ENCODE measurements at places on chromosomes 1 and 21.
A peak's percentile ranks its signal among the peaks of the same experiment; 100 is the strongest.

GRCh38 chr1:5954964-5955363 lies 37.3 kb downstream of the NPHP4 start:
- DNase-seq: no peak

DNA sequence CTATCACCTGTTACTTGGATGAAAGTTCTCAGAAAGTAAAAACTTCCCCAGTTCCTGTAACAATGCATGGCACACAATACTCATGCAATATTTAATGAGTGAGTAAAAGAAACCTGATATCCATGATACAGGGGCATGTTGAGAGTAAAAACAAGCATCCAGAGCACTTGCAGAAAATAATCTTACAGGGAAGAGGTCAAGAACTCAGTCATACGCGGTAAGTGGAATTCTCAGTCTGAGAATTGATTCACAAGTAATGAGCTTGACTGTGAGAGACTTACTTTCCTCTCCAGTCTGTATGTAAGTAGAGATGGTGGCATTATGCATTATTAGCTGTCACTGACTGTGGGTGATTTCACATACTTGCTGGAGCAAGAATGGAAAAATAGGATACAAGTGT lies 976.9 kb downstream of the BRINP3 start:
- DNase-seq: no peak

- peak; percentile 93 for DNase-seq
Measured at GRCh38 chr21:42220138-42220701, 1.3 kb downstream of the ABCG1 start.

DNA sequence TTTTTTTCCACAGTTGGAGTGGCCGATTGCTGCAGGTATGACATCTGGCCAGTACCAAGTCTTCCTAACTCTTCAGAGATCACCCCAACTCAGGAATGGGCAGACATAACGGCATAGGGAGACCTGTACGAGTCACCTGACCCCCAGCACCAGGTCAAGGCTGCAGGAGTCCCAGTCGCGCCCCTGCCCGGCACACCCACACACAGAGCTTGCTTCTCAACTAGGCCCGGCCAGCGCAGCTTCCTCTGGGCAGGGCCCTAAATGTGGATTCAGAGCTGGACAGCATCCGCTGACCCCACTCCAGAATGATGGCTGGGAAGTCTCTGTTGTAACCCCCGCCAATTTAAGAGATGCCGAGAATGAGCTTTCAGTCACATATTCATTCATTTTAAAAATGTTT lies 58.8 kb upstream of the CLDN14 start:
- no peak for DNase-seq

- DNase-seq: no peak
Measured at GRCh38 chr1:234922987-234923386, 205.7 kb downstream of the TOMM20 start.

DNA sequence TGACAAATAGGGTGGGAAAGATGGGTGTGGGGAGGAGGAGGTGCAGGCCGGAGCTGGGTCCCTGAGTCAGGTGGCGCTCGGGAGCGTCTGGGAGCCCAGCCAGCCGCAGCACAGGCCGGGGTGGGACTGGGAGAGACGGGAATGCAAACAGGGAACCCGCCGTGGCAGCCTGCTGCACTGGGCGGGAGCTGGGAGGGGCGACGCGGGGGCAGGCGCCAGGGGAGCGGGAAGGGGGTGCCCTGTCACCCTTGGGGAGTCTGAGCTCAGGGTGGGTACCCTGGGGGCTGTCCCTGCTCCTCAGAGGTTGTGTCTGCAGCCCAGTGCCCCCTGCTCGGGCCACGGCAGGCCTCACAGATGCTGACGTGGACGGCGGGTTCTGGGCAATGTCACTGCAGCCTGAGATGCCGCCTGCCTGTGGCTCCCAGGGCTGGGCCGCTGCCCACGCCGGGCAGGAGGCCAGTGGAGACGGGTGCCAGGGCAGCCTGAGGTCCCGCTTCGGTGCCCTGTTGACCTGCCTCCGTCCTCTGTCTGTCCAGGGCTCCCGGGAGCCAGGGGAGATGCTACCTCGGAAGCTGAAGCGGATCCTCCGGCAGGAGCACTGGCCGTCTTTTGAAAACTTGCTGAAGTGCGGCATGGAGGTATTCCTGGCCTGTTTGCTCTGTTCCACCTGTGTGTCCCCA lies 16.6 kb upstream of the LRRC3 start:
- no peak for DNase-seq

- DNase-seq: no peak
Measured at GRCh38 chr1:200704986-200705500, 33.6 kb upstream of the CAMSAP2 start.
